ENCODE measurements at places on chromosomes 6 and 20. TPM values are rescaled to one million over a fixed set of nuclear protein-coding genes. Genes with fewer than 3 reads are reported as not detected.

- DNase-seq: no peak
These were observed 203.2 kb downstream of the RPS12 start for GRCh38 chr6:133017581-133017980.

Gene SAMD10
- total RNA-seq: 11.1 TPM

DNA sequence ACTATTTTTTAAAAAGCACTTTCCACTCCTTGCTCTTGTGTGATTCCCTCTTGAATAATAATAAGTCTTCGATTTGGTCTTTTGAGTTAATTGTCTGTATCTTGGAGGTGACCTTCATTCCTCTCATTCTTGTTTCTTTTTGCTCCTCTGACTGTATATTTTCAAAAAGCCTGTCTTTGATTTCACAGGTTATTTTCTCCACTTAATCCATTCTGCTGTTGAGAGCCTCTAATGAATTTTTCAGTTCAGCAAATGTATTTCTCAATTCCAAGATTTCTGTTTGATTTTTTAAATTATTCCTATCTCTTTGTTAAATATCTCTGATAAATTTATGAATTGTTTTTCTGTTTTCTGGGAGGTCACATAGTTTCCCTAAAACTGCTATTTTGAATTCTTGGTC is 21.7 kb upstream of the KIAA1586 start:
- DNase-seq: no peak

- DNase-seq: no peak
These were observed 226.3 kb downstream of the KIF16B start for GRCh38 chr20:16346956-16347355.

DNA sequence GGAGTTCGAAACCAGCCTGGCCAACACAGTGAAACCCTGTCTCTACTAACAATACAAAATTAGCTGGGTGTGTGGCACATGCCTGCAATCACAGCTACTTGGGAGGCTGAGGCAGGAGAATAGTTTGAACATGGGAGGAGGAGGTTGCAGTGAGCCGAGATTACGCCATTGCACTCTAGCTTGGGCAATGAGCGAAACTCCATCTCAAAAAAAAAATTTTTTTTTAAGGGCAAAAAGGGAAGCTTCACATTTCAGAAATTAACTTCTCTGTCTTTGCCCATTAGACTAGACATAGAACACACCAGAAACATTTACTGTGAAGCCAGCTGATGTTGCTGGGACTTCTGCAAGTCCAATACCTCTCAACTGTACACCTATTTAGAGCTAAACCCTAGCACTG is 90.8 kb upstream of the HDAC2 start:
- no peak for DNase-seq

DNA sequence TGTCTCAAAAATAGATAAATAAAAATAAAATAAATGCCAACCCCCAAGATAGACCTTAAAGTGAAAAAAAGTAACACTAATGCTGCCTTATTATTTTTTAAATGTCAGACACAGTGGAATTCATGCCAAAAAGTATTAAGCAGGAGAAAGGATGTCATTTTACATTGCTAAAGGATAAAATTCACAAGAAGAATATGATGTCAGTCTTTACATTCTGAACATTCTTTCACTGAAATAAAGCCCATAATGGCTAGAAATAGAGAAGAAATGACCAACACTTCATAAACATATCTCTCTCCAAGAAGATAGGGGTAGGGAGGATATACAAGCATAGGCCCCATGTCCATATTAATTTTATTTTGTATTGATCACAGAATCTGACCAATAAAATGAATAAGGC is 47.4 kb downstream of the SLC23A2 start:
- no peak for DNase-seq

DNA sequence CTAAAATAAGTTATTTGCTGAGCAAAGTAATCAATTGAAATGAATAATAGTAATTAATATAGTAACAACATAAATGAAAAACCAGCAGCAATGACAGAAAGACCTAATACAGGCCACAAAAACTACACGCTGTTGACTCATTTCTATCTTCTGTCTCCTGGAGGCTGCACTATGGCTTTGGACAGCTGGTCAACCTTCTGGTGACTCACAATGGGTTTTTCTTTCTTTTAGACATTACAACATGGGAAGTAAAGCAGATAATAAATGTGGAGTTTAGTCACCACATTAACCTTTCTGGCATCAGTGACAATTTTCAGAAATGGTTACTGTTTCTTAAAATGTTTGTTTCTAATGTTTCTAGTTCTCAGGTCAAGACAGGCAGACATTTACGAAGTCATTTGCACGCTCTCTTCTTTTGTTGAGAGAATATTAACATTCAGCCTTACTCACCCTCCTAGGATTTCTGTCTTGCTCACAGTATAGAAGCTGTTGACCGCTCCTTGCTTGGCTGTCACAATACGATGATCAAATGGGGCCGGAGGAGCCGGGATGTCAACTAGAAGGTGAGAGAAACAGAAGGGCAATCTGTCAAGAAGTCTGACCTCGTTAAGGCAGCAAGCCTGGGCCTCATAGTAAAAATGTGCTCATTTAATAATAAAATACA is 62.2 kb downstream of the MYLK4 start:
- no peak for DNase-seq

Gene CYP24A1
- total RNA-seq: 2.5 TPM

- no peak for DNase-seq
These were observed 90.7 kb downstream of the PLG start for GRCh38 chr6:160792708-160793107.

GRCh38 chr6:110493253-110493800 is 16.9 kb upstream of the SLC22A16 start:
- DNase-seq: no peak
